ENCODE measurements at places on chromosomes 6 and 20.

GRCh38 chr6:2482773-2483172, 237.4 kb upstream of the GMDS start:
- no peak for DNase-seq

GRCh38 chr6:113723182-113723581, 134.0 kb upstream of the MARCKS start:
- DNase-seq, result no peak

DNA sequence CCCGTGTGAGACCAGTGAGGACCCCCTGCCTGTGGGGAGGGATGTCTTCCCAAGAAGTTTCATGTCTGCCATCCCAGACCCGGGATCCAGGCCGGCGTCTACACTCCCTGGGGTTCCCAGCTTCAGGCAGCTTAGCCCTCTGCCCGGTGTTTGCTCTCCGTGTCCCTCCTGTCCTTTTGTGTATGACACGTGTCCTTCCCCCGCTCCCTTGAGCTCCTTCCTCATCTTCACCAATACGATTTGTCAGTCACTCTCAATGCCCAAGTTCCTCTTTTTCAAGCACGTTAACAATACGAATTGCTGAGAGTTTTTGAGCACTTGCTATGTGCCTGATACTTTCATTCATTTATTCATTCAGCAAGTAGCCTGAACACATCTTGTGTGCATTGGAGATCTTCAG, 115.6 kb upstream of the PTPN1 start:
- DNase-seq, result no peak

- no peak for DNase-seq
Measured at GRCh38 chr6:132354517-132355167, 46.6 kb downstream of the MOXD1 start.
